ENCODE measurements at places on chromosomes 4 and X. TPM values are rescaled to one million over a fixed set of nuclear protein-coding genes. Genes with fewer than 3 reads are reported as not detected.

Gene BRS3
- total RNA-seq, result not detected

Gene REPS2
- 0.31 TPM for total RNA-seq

DNA sequence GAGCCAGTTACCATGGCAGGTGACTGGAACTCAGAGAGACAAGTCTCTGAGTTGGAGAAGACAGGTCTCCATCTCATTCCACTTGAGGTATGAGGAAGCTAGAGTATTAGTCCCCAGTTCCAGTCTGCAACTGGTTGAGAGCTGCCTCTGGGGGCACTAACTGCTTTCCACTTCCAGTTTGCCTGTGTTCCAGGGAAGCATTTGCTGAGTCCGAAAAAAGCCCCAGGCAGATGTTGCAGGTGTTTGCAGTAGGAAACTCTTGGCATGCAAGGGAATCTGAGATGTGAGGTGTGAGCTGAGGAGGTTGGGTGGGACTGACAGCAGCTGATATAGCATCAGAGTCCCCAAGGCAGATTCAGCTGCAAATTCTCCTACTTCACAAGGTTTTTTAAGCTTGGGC lies 272.2 kb upstream of the CASK start:
- no peak for DNase-seq

Gene TRPC5OS
- total RNA-seq, result not detected

DNA sequence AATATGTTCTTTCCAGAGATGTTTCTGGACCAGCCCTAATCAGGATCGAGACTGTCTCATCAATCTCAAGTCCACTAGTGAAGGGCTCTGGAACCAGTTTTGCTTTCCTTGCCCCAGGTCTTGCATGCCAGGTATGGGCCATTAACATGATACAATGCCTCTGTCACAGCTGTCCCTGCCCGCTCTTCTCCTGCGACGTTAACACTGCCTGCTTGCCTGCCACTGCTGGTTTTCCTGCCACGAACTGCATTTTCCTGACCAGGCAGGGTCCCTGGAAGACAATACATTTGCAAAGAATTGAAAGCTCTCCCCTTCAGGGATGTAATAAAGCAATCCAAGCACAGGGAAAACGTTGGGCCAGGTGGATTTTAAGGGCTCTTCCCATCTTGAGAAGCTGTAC lies 200.3 kb downstream of the MID1 start:
- DNase-seq, result no peak

DNA sequence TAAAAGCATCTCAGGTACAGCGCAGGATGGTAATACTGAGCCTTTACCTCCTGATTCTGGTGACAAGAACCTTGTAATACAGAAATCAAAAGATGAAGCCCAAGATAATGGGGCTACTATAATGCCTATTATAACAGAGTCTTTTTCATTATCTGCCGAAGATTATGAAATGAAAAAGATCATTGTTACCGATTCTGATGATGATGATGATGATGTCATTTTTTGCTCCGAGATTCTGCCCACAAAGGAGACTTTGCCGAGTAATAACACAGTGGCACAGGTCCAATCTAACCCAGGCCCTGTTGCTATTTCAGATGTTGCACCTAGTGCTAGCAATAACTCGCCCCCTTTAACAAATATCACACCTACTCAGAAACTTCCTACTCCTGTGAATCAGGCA lies 3.2 kb downstream of the ZBTB33 start:
- DNase-seq, result no peak

Gene CPZ
- total RNA-seq, result not detected
